ENCODE measurements at places on chromosomes 2 and 18. TPM values are rescaled to one million over a fixed set of nuclear protein-coding genes. Genes with fewer than 3 reads are reported as not detected.
A peak's percentile ranks its signal among the peaks of the same experiment; 100 is the strongest.

Gene MBD1
- 48.4 TPM for total RNA-seq

GRCh38 chr2:202005272-202005887 lies 28.3 kb upstream of the FZD7 start:
- H3K27me3 ChIP-seq: 0 out of 2 replicates have a peak, but pooled peaks cover 4% of the 10 kb centered on the region
- DNase-seq: no peak
- H3K4me1 ChIP-seq: peaks cover 17% of the 10 kb centered on the region
- H3K36me3 ChIP-seq: no peaks in the 10 kb centered on the region
- no peak overlapping the region for H3K4me3 ChIP-seq

- no peaks in the 10 kb centered on the region for H3K36me3 ChIP-seq
- no peak for DNase-seq
- no peak overlapping the region for H3K27ac ChIP-seq
- peaks cover 13% of the 10 kb centered on the region for H3K4me1 ChIP-seq
- H3K4me3 ChIP-seq: no peak overlapping the region
Observed at GRCh38 chr2:217047631-217048030, 187.8 kb upstream of the TNP1 start.

DNA sequence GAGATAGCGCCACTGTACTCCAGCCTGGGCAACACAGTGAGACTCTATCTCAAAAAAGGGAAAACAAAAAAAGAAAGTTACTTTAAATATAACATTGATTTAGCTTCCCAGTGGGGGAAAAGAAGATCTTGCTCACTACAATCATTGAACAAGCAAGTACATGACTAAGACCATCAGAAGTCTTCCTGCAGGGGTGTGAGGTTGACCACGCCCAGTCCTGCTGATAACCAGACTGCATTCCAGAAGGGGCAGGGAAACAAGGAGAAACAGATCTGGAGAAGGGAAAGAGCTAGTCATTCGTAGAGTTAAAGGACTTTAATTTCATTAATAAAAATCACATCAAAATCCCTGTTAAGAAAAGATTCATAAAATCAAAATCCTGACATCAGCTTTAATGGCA lies 77.5 kb downstream of the EPHA4 start:
- no peak for DNase-seq
- no peaks in the 10 kb centered on the region for H3K27me3 ChIP-seq
- H3K4me1 ChIP-seq: peaks cover 14% of the 10 kb centered on the region
- no peaks in the 10 kb centered on the region for H3K36me3 ChIP-seq
- H3K27ac ChIP-seq: no peak overlapping the region
- no peak overlapping the region for H3K4me3 ChIP-seq

Gene NT5DC4
- not detected for total RNA-seq

- H3K27me3 ChIP-seq: no peaks in the 10 kb centered on the region
- DNase-seq: peak; percentile 45
Observed at GRCh38 chr2:72770879-72771461, 54.9 kb downstream of the EXOC6B start.

GRCh38 chr18:71036783-71037182 lies 747.9 kb downstream of the SOCS6 start:
- no peaks in the 10 kb centered on the region for H3K4me1 ChIP-seq
- peaks cover 8% of the 10 kb centered on the region for H3K27me3 ChIP-seq
- no peak for DNase-seq
- peaks cover 63% of the 10 kb centered on the region for H3K36me3 ChIP-seq
- no peak overlapping the region for H3K4me3 ChIP-seq
- H3K27ac ChIP-seq: no peak overlapping the region

Gene MC5R
- 0.27 TPM for total RNA-seq

- no peak overlapping the region for H3K4me3 ChIP-seq
- no peaks in the 10 kb centered on the region for H3K36me3 ChIP-seq
- DNase-seq: no peak
Observed at GRCh38 chr2:228703152-228703551, 521.7 kb upstream of the SPHKAP start.

- H3K36me3 ChIP-seq: peaks cover 8% of the 10 kb centered on the region
- peak overlapping the region; percentile 90 for H3K27ac ChIP-seq
Observed at GRCh38 chr2:138277062-138277461, 224.5 kb upstream of the SPOPL start.

Gene MOGAT1
- total RNA-seq: 0.62 TPM

Gene NT5C1B
- not detected for total RNA-seq

GRCh38 chr2:117085256-117085655 lies 729.2 kb upstream of the DDX18 start:
- no peak overlapping the region for H3K4me3 ChIP-seq
- DNase-seq: no peak
- peaks cover 45% of the 10 kb centered on the region for H3K4me1 ChIP-seq

- no peaks in the 10 kb centered on the region for H3K36me3 ChIP-seq
- no peak overlapping the region for H3K4me3 ChIP-seq
- no peaks in the 10 kb centered on the region for H3K27me3 ChIP-seq
Observed at GRCh38 chr2:164739966-164740365, 101.7 kb downstream of the COBLL1 start.

Gene UGT1A4
- not detected for total RNA-seq
